ENCODE measurements at places on chromosomes 1 and 21.
A peak's percentile ranks its signal among the peaks of the same experiment; 100 is the strongest.

- no peak for DNase-seq
These were observed 3.5 kb upstream of the PRDX6 start for GRCh38 chr1:173473599-173474011.

GRCh38 chr1:152953761-152954160, 6.8 kb downstream of the SPRR5 start:
- DNase-seq: no peak

GRCh38 chr21:42782723-42783242, 96.6 kb downstream of the WDR4 start:
- no peak for DNase-seq

- no peak for DNase-seq
These were observed 32.8 kb downstream of the DPT start for GRCh38 chr1:168696125-168696760.

GRCh38 chr1:101302831-101303511, 66.2 kb downstream of the S1PR1 start:
- DNase-seq: no peak

DNA sequence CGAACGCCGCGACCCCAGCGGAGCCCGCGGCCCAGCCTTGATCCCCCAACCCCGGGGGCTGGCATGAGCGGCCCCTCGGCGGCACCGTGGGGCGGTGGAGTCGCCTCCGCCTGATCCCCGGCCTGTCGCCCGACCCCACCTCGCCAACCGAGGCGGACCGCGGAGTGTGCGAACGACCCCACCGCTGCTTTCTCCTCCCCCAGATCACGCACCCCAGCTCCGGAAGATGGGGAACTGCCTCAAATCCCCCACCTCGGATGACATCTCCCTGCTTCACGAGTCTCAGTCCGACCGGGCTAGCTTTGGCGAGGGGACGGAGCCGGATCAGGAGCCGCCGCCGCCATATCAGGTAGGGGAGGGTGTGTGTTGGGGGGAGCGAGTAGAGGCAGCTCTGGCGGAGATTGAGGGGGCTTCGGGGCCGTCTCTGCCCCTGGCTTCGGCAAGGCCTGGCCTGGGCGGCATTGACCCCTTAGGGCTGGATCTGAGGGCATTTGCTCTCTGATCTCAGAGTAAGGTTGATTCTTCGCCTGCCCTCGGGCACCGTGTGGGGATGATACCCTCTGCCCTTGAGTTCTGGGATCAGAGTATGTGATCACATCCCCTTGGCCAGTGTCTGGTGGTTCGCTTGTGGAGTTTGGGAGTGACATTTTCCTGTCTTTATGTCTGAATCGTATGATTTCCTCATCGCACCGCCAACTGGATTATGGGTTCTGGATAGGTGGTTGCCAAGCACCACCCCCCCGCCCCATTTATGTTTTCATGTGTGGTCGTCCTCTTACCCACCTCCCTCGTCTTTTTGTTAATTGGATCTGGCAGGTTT, 668 bp downstream of the RNF11 start:
- no peak for DNase-seq

DNA sequence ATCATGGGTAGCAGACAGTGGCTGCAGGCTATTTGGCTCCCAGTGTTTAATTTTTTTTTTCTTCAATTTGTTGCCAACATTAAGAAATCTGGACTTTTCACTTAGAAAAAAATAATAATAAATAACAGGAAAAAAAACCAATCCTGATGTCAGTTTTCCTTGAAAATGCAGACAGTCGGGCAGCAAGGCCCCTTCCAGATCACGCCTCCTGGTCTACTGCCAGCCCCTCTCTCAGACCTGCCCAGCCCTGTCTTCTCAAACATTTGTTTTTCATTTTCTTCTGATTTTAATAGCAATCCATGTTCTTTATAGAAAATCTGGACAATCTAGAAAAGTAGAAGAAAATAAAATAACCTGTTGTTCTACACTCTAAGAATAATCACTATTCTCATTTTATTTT, 15.5 kb downstream of the IFNGR2 start:
- DNase-seq: no peak

GRCh38 chr1:217770918-217771317, 139.8 kb downstream of the SPATA17 start:
- DNase-seq: no peak

DNA sequence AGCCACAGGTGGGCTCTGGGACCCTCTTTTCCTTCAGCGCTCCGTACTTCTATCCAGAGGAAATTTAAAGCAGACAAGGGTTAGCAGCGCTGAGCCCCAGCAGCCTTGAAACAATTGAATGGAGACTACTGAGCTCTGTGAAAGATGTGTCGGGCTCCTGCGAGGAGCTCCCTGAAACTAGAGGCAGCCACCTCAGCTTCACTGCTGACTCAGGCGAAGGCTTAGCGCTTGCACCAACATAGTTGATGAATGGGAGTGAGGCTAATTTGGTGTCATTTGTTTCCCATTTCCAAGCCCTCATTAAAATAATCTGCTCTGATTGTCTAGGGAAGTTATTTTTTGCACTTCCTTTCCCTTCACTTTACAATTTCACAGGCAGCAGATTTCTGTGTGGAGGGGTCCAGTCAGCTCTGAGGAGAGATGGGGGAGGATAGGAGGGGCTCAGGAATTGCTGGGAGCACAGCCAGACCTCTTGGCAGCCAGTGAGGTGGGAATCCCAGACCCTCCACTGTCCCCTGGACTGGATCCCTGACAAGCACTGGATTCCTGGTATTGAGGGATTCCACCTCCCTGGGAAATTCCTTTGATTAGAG, 398.9 kb upstream of the PLXNA2 start:
- DNase-seq: no peak

DNA sequence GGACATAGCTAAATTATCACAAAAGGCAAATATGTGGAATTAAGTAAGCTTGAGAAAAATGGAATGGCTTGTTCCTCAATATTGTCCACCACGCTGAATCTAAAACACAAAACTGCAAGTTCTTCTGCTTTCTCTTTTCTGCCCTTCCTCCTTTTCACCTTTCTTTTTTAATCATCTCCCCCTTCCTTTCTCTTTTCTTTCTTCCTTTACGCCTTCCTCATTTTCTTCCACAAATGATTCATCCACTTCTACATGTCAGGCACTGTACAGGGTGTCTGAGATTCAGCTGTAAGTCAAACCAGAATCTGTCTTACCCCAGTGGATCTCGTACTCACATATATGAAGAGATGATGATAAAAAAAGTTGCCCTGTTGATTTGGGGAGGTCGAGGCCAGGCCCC, 1182.5 kb downstream of the MRPL39 start:
- no peak for DNase-seq

- DNase-seq: no peak
These were observed 298.8 kb downstream of the BRINP3 start for GRCh38 chr1:190178827-190179226.

- peak; percentile 38 for DNase-seq
These were observed at the start of gene MCOLN2 for GRCh38 chr1:84996846-84997666. MCOLN2 (minus strand) TSS chr1:84997113; CDS start chr1:84996872, 241 bp downstream.

DNA sequence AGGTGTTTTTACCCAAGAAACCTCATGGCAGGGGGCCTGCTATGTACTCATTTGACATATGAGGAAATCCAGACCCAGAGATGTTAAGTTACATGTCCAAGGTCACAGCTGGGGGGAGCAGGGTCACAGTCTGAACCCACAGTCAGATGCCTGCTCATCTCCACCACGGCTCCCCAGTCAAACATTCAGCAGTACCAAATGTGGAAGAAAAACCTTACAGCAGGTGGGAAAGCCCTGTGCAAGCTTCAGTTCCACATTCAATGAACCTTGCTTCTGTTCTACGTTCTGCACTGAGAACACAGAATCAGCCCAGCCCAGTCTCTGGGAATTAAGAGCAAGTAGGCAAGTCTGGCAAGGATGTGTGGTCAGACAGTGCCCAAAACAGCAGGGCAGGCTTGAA, 35.2 kb downstream of the LRP8 start:
- DNase-seq: no peak

- DNase-seq: no peak
These were observed 24.8 kb upstream of the ZMYM4 start for GRCh38 chr1:35243691-35244090.

GRCh38 chr1:29685387-29685786, 449.1 kb downstream of the PTPRU start:
- DNase-seq: no peak

- no peak for DNase-seq
These were observed 48.0 kb downstream of the CAPN8 start for GRCh38 chr1:223617323-223618070.

DNA sequence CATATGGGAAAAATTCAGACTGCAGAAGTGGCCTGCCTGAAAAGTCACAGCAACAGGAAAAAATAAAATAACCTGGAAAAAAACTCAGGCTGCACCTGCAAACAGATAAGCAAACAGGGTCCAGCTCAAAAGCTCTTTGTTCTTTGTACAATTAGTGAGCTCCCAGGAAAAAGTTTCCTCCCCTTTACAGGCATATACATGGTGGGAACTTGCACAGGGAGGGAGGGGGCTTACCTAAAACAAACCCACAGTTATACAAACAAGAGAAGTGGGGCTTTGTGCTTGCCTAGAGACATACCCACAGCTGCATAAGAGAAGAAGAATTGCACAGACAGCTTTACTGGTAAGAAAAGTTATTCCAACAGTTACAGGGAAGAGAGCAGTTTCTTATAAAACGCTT, 31.7 kb upstream of the COG2 start:
- DNase-seq: no peak

GRCh38 chr1:93779540-93780165, 98.0 kb upstream of the BCAR3 start:
- DNase-seq: no peak

DNA sequence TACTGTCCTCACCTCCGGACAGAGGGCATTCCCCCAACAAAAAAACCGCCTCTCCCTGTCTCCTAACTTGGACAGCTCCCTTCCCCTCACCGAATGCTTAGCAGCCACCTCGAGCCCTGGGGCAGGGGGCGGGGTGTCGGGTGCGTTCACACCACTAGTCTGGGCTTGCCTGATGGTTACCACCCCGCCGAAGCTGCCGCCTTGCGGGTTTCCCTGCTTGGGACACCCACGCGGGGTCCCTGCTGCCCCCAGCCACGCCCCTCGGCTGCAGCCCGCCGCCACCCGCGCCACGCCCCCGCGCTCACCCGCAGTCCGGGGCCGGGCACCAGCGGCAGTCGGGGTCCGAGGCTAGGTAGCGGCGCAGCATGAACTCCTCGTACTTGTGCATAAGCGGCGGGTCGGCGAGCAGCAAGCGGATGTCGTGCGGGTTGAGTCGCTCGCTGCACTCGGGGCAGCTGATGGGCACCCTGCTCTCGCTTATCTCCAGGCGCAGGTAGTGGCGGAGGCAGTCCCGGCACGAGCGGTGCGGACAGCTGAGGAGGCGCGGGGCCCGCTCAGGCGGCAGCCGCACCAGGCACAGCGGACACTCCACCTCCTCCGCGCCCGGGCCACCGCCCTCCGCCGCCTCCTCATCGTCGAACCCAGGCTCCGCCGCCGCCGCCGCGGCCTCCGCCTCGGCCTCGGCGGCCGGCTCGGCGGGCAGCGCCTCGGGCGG, 706 bp downstream of the RNF19B start:
- DNase-seq: peak; percentile 62

DNA sequence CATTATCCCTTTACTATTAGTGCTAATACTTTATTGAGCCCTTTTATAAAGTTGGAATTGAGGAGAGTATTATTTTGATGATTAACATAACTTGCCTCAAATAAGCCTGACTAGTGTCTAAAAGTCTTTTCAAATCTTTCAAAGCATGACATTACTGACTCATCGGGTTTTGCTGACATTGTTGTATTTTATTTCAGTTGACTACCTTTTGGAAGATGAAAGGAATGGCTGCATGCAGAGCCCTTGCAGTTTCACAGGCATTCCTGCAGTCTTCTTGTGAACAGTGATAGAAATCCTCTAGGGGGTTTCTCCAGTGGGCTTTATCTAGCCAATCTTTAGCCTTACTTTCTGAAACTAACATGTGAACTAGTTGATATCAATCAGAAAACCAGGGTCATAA, 43.0 kb upstream of the TMEM61 start:
- DNase-seq: no peak

- DNase-seq: no peak
These were observed 59.3 kb downstream of the ACP6 start for GRCh38 chr1:147611021-147611426.

- no peak for DNase-seq
These were observed 31.5 kb downstream of the LYST start for GRCh38 chr1:235835226-235835625.

DNA sequence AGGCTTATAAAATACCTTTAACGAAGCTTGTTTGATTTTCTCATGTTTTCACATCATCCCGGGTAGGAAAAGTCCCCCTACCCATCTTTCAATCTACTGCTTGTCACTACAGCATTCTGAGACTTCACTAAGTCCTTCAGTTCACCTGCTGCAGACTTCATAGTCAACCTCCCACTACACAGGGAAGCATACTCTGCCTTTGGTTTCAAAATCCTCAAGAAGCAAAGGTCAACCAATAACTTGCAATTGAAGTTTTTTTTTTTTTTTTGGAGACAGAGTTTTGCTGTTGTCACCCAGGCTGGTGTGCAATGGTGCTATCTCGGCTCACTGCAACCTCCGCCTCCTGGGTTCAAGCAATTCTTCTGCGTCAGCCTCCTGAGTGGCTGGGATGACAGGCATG, 4.7 kb upstream of the PTPN22 start:
- DNase-seq: no peak

DNA sequence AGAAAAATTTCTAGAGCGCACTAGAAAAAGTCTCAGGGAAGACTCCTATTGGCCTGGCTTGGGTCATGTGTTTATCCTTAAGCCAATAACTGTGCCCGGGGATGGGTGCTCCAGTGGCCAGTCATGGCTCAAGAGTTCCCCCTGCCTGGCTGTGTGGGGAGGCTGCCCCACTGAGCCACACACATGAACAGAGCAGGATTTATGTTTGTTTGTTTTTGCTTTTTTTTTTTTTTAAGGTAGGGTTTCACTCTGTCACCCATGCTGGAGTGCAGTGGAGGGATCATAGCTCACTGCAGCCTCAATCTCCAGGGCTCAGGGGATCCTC, 21.8 kb downstream of the EDN2 start:
- DNase-seq: no peak

DNA sequence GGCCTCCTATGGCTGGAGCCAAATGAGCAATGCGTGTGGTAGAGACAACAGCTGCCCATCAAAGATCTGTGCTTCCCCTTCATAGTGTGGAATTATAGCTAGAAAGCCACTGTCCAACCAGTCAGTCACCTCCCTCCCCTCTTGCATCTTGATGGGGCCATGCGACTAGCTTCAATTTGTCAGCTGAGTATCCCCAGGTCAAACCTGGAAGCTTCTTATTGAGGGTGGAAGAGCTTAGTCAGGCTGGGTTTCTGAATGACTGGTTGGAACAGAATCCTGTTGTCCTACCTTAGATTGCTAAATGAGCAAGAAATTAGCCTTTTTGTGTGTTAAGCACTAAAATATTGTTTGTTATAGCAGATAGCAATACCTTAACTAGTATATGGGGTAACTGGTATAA, 625.4 kb downstream of the PTPRC start:
- no peak for DNase-seq

- no peak for DNase-seq
These were observed 142.6 kb downstream of the TTLL7 start for GRCh38 chr1:83856381-83856780.

DNA sequence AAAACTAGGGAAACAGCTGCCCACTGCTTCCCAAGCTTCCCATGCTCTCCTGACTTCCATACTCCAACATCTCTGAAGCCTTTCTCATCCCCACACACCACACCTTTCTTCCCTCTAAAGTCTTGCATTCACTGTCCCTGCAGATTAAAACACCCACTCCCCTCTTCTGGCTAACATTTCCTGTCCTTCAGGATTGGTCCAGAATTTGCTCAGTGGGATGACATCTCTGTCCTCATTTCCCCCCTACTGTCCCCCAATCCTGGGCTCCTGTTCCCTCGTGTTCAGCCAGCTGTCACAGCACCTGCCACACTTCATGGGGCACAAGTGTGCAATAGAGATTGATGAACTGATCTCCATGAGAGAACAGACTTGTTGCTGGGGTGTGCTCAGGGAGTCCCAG, 82.7 kb downstream of the KCND3 start:
- no peak for DNase-seq

Data from activated gamma-delta T cell (primary cell).